ENCODE measurements at places on chromosomes 2 and 18.

DNA sequence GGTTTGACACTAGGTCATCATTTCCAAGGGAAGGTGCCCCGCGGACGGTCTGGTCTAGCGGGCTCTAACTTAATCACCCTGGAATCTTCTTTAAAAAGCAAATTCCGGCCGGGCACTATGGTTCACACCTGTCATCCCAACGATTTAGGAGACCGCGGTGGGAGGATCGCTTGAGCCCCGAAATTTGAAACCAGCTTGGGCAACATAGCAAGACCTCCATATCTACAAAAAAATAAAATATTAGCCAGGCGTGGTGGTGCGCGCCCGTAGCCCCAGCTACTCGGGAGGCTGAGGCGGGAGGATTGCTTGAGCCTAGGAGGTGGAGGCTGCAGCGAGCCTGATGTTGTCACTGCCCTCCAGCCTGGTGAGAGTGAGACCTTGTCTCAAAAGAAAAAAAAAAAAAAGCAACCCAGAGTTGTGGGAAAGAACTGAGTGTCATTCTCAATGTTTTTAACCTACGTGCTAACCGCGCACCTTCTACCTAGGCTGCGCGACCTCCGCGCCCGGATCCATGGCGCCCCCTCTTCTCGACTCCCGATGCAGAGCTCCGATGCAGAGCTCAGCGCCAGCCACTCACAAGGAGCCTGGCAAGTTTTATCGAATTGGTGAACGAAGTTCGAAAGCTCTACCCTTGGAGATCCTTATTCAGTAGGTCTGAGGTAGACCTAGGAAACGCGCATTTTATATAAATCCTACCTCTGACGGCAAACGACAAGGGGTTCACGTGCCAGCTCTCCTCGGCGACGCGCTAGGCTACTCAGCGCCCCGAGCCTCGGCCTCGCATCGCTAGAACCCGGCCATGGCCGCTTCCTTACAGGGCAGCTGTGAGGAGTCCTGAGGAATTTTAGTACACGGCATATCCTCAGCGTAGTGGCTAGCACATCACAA lies 888 bp upstream of the TWSG1 start:
- DNase-seq = peak; percentile 50

GRCh38 chr2:72755647-72756423 lies 70.0 kb downstream of the EXOC6B start:
- no peak for DNase-seq

DNA sequence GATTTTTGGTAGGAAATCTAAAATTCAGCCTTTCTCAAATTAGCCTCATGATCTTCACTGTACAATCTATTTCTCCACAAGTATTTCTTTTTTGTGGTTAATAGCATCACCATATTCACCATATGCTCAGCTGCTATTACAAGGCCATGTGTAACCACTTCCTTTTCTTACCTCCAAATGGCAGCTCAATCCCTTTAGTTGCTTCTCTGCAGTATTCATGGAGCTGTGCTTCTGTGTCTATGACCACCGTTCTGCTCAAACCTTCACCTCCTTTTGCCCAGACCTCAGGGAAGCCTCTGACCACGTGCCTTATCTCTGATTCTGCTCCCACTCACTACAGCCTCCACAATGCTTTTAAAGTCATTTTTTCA lies 126.7 kb upstream of the TMEM200C start:
- no peak for DNase-seq

DNA sequence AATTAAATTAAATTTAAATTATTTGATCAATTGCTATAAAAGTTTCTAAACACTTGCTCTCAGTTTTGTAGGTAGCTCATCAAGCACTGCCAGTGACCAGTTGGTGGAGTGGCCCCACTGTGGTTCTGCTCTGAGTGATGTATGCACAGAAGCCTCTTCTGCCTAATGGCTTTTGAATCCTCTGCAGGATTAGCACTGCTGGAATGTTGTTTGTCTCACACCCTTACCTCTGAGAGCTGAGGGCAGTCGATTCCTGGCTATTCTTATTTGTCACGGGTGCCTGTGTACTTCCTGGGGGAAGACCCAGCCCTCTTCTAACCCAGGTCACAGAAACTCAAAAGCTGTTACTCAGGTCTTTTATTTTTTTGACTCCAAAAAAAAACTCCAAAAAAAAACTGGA lies 9.5 kb downstream of the CAPN14 start:
- DNase-seq = peak; percentile 13

DNA sequence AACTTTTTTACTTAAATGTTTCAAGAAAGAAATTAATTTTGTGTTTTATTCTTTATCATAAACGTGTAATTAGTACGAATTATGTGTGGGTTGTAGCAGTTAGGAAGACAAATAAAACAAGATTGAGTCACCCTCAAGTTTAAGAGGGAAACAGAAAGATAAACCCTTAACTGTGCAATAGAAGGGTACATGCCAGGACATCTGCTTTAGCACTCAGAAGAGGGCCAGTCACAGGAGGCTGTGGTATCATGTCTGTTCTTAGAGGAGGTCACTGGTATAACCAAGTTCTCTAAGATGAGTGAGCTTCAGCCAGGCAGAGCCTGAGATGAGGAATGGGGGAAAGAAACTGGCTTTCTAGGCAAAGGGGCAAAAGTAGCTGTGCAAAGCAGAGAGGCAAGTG lies 42.4 kb upstream of the GRHL1 start:
- no peak for DNase-seq

DNA sequence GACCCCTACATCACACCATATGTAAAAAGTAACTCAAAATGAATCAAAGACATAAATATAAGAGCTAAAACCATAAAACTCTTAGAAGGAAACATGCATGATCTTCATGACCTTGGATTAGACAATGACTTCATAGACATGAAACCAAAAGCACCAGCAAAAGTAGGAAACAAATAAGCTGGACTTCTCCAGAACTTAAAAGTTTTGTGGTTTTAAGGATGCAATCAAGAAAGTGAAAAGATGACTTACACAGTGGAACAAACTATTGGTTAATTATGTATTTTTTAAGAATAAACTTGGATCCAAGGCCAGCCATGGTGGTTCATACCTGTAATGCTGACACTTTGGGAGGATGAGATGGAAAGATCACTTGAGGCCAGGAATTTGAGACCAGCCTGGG lies 150.2 kb downstream of the GALNT1 start:
- DNase-seq = no peak

DNA sequence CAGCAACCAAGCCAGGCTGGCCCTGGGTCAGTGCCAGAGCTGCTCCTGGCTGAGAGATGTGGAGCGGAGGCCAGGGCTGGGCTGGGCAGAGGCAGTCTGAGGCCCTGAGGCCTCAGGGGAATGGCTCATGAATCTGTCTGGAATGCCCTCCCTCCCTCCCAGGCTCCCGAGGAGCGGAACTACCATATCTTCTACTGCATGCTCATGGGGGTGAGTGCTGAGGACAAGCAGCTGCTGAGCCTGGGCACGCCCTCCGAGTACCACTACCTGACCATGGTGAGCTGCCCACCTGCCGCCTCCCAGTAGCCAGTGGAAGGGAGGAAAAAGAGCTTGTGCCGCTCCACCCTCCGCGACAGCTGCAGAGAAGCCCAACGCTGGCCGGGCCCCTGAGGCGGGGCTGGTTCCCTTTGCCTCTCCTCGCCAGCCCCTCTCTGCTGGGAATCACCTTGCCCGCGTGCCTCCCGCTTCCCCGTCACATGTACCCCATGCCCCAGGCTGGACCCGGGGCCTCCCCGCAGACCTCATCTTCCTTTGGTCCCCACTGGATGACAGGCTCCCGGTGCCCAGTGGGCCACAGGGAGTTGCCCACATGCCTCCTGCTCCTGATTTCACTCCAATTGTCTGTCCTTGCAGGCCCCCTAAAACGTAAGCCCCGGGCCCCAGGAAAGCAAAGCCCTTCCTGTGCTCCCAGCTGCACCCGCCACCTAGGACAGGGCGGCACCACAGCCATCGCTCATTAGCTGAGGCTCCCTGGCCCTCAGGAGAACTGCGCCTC lies 41.1 kb downstream of the MYO7B start:
- DNase-seq = peak; percentile 67

DNA sequence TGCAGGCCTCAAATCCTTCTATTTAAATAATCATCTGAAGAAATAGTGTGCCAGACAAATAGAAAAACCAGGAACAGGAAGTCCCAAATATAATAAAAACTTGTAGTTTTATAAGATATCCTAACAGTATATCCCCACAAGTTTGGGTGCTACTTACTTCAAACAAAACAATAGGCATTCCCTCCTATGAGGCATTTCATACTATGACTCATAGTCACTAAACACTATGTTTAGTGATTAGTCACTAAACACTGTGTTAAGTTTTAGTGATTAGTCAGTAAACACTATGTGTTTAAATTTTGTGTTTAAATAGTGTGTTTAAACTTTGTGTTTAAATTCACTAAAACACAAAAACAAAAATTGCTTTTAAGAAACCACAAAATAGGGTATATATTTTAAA lies 407.0 kb upstream of the CDH19 start:
- peak; percentile 66 for DNase-seq

- DNase-seq = no peak
These were observed 67.3 kb downstream of the NDUFA10 start for GRCh38 chr2:239957681-239958472.

DNA sequence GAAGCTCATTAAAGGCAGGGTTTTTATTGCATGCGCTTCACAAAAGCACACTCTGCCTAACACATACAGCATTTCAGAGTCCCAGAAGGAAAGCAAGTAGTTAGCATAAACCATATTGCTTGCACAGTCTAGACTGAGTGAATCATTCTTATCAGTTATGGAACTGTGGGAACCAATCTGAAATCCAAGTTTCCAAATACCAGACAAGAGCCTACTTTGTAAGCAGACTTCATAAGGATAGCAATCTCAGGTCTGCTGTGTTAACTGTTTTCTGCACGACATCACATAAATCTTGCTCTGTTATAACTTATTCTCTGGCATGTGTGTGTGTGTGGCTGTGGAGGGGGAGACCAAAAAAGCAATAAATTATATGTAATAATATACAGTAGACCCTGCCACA lies 608.1 kb upstream of the REG3G start:
- DNase-seq = no peak

- no peak for DNase-seq
These were observed 52.7 kb downstream of the MAP2 start for GRCh38 chr2:209476367-209477208.

GRCh38 chr2:173761603-173762119 lies 203.5 kb downstream of the SP3 start:
- no peak for DNase-seq

DNA sequence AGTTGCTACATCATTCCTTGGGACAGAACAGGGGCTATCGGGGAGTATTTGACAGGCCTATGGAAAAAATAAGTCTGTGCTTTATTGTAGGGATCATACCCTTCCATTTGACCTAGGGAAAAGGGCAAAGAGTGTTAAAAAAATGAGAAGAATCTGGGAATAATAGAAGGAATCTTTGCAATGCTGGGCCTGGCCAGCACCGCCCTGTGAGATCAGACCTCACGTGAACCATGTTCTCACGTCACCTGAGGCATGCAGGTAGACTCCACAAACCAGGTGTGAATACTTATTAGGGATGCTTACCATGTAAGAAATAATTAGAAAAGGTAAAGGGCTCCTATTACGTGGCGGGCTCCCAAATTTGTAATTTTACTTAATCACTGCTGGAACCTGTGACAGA lies 177.5 kb upstream of the GATA6 start:
- no peak for DNase-seq

DNA sequence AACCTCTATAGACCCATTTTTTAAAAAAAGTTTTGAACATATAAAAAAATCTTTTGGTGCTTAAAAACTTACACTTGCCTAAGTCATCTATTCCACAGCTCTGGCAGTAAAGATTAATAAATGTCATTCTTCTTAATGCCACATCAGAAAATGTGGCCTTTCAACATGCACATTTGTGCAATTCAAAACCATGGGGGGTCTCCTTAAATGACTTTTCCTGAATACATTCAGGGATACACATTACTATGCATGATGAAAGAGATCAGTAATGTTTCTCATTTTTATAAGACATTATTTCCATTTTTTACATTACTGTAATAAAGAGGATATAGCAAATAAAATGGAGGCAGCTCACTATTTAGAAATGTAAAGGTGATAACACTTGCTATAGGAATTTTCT lies 142.3 kb downstream of the RBM43 start:
- no peak for DNase-seq

GRCh38 chr2:194718881-194719280 lies 938.1 kb upstream of the SLC39A10 start:
- no peak for DNase-seq
